Karpas-422 (cell line): ENCODE measurements at places on chromosomes 4 and X.

DNA sequence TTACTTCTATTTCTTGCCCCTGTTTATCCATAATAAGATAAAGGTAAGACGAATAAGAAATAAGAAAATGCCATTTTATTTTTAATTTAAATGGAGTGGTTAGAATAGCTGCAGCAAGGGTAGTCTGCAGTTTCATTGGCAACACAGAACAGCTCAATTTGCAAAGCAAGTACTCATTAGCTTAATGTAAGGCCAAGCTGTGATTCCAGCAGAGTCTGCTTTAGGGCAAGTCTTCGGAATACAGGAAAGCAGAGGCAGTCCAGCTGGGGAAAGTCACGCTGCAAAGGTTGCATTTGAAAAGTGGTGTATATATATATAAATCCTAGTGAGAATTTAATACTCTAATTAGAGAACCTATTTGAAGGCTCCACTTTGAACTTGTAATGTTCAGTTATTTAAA, 59.0 kb downstream of the ANXA10 start:
- no peaks in the 10 kb centered on the region for H3K36me3 ChIP-seq
- no peak overlapping the region for H3K4me3 ChIP-seq
- no peaks in the 10 kb centered on the region for H3K27me3 ChIP-seq
- H3K4me1 ChIP-seq: no peaks in the 10 kb centered on the region

GRCh38 chrX:20432048-20432447, 165.3 kb upstream of the RPS6KA3 start:
- no peak overlapping the region for H3K27ac ChIP-seq
- H3K36me3 ChIP-seq: no peaks in the 10 kb centered on the region
- no peaks in the 10 kb centered on the region for H3K4me1 ChIP-seq
- no peak for DNase-seq

- H3K36me3 ChIP-seq: no peaks in the 10 kb centered on the region; the same call in 1 of the 2 replicates
- DNase-seq: no peak
- no peak overlapping the region for H3K4me3 ChIP-seq
Observed at GRCh38 chrX:84634201-84634782, 132.0 kb upstream of the HDX start.

DNA sequence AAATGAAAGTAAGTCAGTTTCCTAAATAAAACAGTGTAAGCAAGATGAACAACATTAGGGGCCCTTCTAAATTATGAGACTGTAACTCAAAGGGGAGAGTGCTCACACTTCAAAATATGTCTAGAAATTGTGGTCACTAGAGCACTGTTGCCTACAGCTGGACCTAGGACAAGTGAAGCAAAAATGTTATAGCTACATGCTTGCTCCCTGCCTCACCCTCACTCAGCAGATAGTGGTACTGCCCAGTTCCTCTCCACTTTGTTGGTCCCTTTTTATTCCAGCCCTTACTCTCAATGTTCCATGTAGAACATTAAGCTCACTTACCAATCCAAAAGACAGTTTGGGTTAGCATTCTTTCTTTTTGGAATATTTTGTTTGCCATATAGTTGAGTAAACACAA, 147.3 kb downstream of the GRIA3 start:
- no peak overlapping the region for H3K27ac ChIP-seq
- H3K27me3 ChIP-seq: no peaks in the 10 kb centered on the region
- DNase-seq: no peak
- no peak overlapping the region for H3K4me3 ChIP-seq

- no peak overlapping the region for H3K4me3 ChIP-seq
- DNase-seq: no peak
- no peaks in the 10 kb centered on the region for H3K27me3 ChIP-seq
Observed at GRCh38 chr4:185119927-185120630, 23.0 kb upstream of the SLC25A4 start.

DNA sequence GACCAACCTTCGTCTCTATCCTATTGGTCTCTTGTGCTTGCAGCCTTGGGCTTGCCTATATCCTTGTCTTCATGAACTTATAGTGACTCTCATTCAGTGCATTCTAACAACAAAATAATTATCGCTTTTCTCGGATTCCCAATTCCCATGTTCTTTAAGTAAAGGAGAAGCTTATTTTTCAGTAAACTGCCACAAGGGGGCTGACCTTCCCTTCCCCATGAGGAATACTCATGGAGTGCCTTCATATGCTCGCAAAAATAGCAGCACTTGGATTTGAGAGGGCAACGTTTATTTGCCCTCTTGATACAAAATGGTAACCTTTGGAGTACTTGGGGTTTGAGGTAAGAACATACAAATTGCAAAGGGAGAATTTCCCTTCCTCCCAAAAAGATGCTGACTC, 183.2 kb upstream of the TENT5D start:
- H3K4me3 ChIP-seq: no peak overlapping the region
- DNase-seq: no peak
- H3K36me3 ChIP-seq: no peaks in the 10 kb centered on the region
- no peaks in the 10 kb centered on the region for H3K27me3 ChIP-seq

GRCh38 chr4:109699553-109700225, 3.6 kb downstream of the CASP6 start:
- H3K27ac ChIP-seq: no peak overlapping the region
- H3K4me1 ChIP-seq: peaks cover 43% of the 10 kb centered on the region
- no peak overlapping the region for H3K4me3 ChIP-seq
- H3K36me3 ChIP-seq: no peaks in the 10 kb centered on the region

- no peak overlapping the region for H3K27ac ChIP-seq
- no peaks in the 10 kb centered on the region for H3K4me1 ChIP-seq
- no peak overlapping the region for H3K4me3 ChIP-seq
- no peaks in the 10 kb centered on the region for H3K27me3 ChIP-seq
- no peak for DNase-seq
Observed at GRCh38 chrX:38262715-38263620, 42.3 kb upstream of the SRPX start.

GRCh38 chrX:2710041-2710840, 19.1 kb downstream of the CD99 start:
- 0 out of 2 replicates have a peak overlapping the region, but pooled peaks have one; percentile 13 for H3K27ac ChIP-seq
- peaks cover 41% of the 10 kb centered on the region for H3K4me1 ChIP-seq
- H3K36me3 ChIP-seq: no peaks in the 10 kb centered on the region
- H3K4me3 ChIP-seq: no peak overlapping the region
- no peaks in the 10 kb centered on the region for H3K27me3 ChIP-seq

- DNase-seq: no peak
- no peaks in the 10 kb centered on the region for H3K27me3 ChIP-seq
- no peaks in the 10 kb centered on the region for H3K4me1 ChIP-seq
- H3K4me3 ChIP-seq: no peak overlapping the region
Observed at GRCh38 chr4:56360071-56360470, 27.2 kb downstream of the AASDH start.

DNA sequence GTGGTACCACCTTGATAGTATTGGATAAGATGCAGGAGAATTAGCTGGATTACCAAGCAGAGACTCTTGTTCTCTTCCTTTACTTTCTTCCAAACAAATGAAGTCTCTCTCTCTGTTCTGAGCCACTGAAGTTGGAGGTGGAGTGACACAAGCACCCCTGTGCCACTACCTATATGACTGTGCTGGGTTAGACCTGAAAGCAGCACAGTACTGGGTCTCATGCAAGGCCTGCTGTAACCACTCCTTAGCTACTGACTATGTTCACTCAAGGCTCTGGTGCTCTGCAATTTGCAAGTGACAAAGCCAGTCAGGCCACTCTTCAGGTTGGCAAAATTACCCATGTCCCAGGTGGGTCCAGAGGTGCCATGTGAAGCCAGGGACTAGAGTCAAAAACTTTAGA, 389.6 kb upstream of the MAOA start:
- H3K4me1 ChIP-seq: no peaks in the 10 kb centered on the region
- no peak overlapping the region for H3K27ac ChIP-seq
- DNase-seq: no peak
- H3K36me3 ChIP-seq: no peaks in the 10 kb centered on the region
- no peaks in the 10 kb centered on the region for H3K27me3 ChIP-seq

DNA sequence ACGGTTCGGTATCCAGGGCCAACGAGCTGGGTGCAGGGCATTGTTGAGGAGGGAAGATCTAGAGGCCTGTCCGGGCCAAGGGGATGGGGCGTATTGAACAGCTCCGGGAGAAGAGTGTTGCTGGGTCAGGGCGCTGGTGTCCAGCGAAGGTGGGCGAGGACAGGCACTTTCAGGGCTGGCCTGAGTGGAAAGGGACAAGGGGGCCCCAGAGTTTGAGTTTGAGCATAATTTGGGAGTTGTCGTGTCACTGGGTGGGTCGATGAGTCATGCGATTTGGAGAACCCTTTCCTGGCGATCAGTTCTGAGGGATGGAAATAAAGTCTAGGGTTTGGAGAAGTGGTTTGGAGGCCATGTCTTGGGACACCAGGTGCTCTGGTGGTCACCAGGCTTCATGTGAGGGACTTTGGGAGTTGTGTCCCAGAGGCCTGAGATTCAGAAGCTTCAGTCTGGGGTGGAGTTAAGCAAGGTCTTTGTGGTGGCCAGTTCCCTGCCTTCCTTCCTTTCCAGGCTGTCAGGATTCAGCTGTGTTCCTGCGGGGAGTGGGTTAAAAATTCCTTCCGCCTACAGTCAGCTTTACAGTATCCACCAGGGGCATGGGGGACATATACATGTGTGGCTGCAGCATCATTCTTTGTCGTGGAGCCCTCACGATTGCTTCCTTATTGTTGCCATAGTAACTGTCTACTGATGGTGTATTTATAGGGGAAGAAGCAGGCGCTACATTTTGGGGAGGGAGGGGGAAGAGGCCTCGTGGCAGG, 504 bp downstream of the PRRG3 start:
- no peaks in the 10 kb centered on the region for H3K36me3 ChIP-seq
- H3K27ac ChIP-seq: no peak overlapping the region
- no peak overlapping the region for H3K4me3 ChIP-seq
- no peaks in the 10 kb centered on the region for H3K27me3 ChIP-seq

- no peak for DNase-seq
- no peak overlapping the region for H3K4me3 ChIP-seq
- H3K36me3 ChIP-seq: no peaks in the 10 kb centered on the region
- no peaks in the 10 kb centered on the region for H3K27me3 ChIP-seq
- H3K4me1 ChIP-seq: no peaks in the 10 kb centered on the region
Observed at GRCh38 chrX:21863241-21863640, 7.5 kb downstream of the YY2 start.

- no peak overlapping the region for H3K27ac ChIP-seq
- peaks cover 42% of the 10 kb centered on the region for H3K4me1 ChIP-seq
- DNase-seq: peak; percentile 58
Observed at GRCh38 chr4:107988763-107989035, 990 bp upstream of the HADH start.

DNA sequence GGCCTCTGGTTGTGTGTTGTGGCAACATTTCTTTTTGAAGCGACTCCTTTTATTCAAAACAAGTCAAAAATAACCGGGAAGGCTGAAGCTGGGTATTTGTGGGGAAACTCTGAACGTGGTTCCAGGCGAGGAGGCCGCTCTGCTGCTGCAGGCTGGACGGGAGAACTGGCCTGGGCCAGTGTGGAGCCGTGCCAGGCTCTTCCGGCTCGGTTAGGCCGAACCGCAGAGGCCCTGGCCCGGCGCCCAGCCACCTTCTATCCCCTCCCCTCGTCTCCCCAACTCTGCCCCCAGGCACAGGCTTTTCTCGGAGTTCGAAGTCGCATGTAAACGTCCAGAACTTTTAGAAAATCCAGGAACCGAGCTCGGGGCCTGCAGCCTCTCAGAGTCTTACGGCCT, 2.4 kb upstream of the BCOR start:
- peak; percentile 78 for DNase-seq
- H3K4me1 ChIP-seq: peaks cover 64% of the 10 kb centered on the region
- H3K27me3 ChIP-seq: no peaks in the 10 kb centered on the region
- H3K36me3 ChIP-seq: no peaks in the 10 kb centered on the region
- H3K4me3 ChIP-seq: peak overlapping the region; percentile 56
- H3K27ac ChIP-seq: peak overlapping the region; percentile 99

DNA sequence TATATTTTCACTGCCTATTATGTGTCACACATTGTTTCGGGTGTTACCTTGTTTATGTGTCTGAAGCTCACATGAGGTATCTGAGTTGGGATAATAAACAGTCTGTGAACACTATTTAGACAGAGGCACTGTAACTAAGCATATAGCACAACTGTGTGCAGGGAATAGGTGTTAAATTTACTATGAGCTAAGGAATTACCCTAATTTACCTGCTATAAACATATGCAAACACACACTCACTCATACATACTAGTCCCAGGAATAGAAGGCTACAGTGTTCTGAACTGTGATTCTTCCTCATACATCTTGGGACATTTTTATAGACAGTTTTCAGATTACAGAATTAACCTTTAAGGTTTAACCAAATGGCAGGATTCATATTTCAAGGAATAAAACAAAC, 127.6 kb upstream of the SPANXN4 start:
- no peaks in the 10 kb centered on the region for H3K27me3 ChIP-seq
- no peaks in the 10 kb centered on the region for H3K4me1 ChIP-seq
- DNase-seq: no peak
- no peak overlapping the region for H3K4me3 ChIP-seq

- DNase-seq: no peak
- H3K36me3 ChIP-seq: peaks cover 35% of the 10 kb centered on the region; the same call in 1 of the 2 replicates
- H3K27ac ChIP-seq: no peak overlapping the region
Observed at GRCh38 chr4:38987491-38987890, 44.7 kb downstream of the TMEM156 start.

DNA sequence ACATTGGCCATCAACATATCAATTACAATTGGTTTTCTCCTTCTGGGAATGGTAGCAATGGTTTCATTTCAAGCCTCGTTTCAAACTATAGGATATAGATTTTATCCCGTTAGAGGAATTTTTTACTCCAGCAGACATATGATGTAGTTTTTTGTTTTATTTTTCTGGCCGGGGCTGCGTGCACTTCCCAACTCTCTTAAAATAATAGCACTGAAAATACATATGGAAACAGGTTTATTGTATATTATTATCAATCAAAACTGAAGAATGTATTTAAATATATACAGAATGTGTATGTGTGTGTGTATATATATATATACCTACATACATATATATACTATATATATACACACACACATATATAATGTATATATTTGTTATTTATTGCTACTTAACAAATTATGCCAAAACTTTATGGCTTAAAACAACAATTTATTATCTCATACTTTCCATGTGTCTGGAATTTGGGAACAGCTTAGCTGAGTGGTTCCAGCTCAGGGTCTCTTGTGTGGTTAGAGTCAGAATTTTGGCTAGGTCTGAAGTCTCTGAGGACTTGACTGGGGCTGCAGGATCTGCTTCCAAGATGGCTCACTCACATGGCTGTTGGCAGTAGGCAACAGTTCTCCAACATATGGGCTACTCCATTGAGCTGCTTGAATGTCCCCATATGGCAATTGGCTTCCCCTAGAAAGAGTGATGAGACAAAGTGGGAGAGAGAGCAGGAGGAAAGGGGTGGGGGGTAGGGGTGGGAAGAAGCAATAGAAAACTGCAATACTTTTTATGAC, 314.1 kb downstream of the PPP1R2C start:
- H3K4me1 ChIP-seq: no peaks in the 10 kb centered on the region
- no peak overlapping the region for H3K27ac ChIP-seq
- H3K27me3 ChIP-seq: no peaks in the 10 kb centered on the region
- H3K4me3 ChIP-seq: no peak overlapping the region
- no peak for DNase-seq
- no peaks in the 10 kb centered on the region for H3K36me3 ChIP-seq

- H3K4me1 ChIP-seq: no peaks in the 10 kb centered on the region
- H3K36me3 ChIP-seq: no peaks in the 10 kb centered on the region
- DNase-seq: no peak
- H3K27ac ChIP-seq: no peak overlapping the region
Observed at GRCh38 chrX:34653811-34654210, 3.3 kb downstream of the TMEM47 start.
